ENCODE measurements at places on chromosomes 6 and 20.

DNA sequence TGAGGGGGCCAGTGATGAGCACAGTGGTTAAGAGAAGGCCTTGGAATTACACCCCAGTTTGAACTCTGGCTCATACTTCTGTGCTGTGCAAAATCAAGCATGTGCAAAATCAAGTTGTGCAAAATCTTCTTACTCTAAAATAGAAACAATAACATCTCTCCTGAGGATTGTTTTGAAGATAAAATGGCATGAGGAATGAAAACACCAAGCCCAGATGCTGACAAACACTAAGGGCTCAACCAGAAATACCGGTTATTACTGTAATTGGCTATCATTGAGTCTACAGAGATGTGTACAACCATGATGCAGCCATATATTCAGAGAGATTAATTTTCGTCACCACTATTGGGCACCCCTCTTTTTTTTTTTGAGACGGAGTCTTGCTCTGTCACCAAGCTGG lies 5.9 kb upstream of the BCAS1 start:
- DNase-seq: no peak

GRCh38 chr20:22460231-22460630 lies 124.1 kb downstream of the FOXA2 start:
- no peak for DNase-seq

- DNase-seq: no peak
Observed at GRCh38 chr20:16064989-16065707, 508.1 kb downstream of the KIF16B start.

- no peak for DNase-seq
Observed at GRCh38 chr6:27053738-27054137, 193.8 kb upstream of the PRSS16 start.
